ENCODE measurements at places on chromosomes 7 and 10.

DNA sequence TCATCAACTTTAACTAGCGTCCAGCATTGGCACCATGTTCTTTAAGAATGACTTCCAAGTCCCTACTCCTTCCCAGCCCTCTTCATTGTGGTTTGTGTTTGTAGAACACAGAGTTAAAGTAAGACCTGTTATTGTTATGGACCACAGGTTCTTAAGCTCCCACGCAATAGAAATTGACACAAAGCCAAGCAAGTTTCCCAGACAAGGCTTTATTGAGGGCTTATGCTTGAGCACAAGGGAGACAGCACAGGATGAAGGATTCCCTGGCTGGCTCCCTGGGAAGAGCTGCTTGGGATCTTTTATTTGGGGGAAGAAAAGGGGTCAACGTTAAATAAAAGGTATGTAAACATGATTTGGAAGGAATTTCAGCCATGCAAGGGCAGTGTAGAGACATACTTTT, 44.3 kb upstream of the PRKCQ start:
- no peak for DNase-seq

GRCh38 chr7:32381024-32381601, 109.1 kb downstream of the LSM5 start:
- DNase-seq: no peak

- DNase-seq: no peak
Measured at GRCh38 chr7:115037128-115037802, 115.4 kb downstream of the MDFIC start.

- DNase-seq: no peak
Measured at GRCh38 chr7:14691034-14691433, 211.5 kb downstream of the DGKB start.

DNA sequence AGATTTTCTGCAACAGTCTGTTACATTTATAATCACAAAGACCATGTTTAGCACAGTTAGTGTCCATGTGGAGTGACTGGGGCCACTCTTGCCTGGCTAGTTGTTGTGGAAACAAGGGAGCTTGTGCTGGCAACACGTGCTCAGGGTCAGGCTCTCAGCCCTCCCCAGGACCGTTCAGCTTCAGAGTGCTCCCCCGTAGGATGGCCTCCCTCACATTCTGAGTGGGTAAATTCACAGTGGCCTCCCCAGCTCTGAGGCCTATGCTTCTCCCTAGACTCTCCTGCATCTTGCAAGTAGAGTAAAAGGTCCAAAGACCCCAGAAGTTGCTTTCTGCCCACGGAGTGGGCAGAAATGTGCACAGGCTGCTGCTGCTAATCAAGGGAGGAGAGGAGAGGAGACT, 122.3 kb downstream of the ADCY1 start:
- no peak for DNase-seq

Data from midbrain (tissue), 1 donor.